Coronary artery (tissue), 2 donors: ENCODE measurements at places on chromosomes 1 and 21.

- no peak for DNase-seq
These were observed 65.9 kb downstream of the PIK3CD start for GRCh38 chr1:9717193-9718005.

DNA sequence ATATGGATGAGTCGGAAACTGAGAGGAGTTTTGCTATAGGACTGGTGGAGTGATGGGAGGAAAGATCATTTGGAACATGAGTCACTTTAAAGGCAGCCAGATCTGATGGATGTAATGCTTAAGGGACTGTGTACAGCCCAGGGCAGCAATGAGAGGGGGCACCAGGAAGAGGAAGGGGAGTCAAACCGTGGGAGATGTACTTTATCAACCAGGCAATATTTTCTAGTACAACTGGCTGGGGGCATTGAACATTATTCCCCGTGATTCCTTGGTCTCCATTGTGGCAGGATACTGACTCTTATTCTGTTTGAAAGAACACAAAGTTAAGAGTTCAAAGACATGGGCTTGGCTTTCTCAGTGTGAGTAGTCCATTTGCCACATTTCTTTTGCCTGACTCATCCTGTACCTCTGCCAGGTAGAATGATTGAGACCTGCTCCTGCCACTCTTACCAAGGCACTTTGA, 268.2 kb upstream of the NR5A2 start:
- DNase-seq: no peak

GRCh38 chr1:10601342-10602070, 126.8 kb downstream of the PEX14 start:
- no peak for DNase-seq

GRCh38 chr1:11482198-11482597, 3.2 kb downstream of the DISP3 start:
- DNase-seq: no peak

DNA sequence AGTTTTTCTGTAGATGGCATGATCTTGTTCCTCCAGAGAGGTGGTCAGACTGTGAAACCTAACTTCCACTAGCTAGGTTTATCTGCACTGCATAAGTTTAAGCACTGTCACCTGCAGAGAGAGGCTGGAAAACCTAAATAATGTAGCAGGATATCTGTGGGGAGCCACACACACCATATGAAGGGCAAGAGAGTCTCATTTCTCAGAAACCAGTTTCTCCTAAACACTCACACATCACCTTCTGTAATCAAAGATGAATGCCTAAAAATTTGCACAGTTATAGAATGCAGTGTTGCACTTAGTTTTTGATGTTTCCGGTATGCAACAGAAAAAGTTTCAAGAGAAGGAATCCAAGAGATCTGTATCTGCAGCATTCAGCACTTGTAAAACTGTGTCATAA, 654.6 kb downstream of the ADGRL2 start:
- no peak for DNase-seq

GRCh38 chr1:201016211-201016651, 7.3 kb downstream of the KIF21B start:
- no peak for DNase-seq

DNA sequence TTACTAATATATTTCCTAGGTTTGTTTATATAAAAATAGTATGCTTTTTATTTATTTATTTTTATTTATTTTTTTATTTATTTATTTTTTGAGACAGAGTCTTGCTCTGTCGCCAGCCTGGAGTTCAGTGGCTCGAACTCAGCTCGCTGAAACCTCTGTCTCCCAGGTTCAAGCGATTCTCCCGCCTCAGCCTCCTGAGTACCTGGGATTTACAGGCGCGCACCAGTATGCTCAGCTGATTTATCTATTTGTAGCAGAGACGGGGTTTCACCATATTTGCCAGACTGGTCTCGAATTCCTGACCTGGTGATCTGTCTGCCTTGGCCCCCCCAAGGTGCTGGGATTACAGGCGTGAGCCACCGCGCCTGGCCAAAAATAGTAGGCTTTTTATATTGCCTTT, 33.2 kb downstream of the BRINP3 start:
- DNase-seq: no peak

GRCh38 chr1:54461731-54462596, 55.8 kb upstream of the SSBP3 start:
- peak; percentile 62 for DNase-seq

DNA sequence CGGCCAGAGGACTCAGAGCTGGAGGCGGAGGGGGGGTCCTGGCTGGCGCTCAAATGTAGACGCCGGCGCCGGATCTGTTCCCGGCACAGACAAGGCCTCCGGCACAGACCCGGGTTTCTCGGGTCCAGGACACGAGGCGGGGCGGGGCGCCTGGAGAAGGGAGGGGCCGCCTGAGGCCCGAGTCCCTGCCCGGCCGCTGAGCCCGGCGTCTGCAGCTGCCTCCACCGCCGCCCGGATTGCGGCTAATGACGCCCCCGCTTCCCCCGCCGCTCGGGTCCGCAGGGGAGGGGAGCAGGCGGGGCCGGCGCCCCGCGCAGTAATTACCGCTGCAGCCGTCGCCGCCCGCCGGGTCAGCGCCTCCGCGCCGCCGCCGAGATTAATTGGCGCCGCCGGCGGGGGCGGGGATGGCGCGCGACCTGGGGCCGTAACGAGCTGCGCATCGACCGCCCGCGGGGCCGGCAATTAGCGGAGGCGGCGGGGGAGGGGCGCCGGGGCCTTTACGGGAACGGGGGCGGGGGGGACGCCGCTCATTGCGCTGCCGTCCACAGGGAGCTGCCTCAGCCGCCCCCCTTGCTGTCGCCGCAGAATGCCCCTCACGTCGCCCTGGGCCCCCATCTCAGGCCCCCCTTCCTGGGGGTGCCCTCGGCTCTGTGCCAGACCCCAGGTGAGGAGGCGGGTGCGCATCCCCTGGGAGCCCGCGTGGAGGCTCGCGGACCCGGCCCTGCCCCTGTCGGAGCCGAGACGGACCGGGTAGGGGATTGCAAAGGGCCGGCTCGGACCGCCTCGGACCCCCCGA, 17.3 kb downstream of the NOC2L start:
- peak; percentile 86 for DNase-seq

GRCh38 chr1:22791831-22792347, 81.2 kb downstream of the EPHB2 start:
- DNase-seq: no peak

GRCh38 chr1:185487936-185488335, 170.9 kb upstream of the IVNS1ABP start:
- DNase-seq: no peak

GRCh38 chr1:206558794-206559671, 51.7 kb downstream of the RASSF5 start:
- DNase-seq: no peak

DNA sequence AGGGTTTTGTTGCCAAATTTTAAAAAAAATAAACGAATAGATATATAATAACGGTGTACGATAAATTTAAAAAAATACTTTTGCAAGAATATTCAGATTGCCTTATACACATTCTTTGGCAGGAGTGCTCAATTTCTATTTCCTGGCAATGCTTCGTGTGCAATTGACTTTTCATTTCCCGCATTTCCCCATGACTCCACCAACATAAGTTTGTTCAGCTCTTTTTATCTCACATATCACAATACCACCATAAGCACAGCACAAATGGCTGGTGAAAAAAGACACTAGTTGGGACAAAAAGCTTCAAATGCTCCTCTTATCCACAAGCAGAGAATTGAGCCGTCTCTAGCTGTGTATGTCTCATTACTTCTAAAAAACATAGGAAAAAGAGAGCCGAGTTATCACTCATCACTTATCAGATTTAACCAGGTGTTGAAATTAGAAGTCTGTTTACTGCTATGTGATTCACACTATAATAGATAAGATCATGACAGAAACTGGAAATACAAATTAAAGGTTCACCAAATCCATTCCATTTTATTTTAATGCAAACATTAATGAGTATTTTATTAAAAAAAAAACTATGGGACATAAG, 28.9 kb upstream of the RGS1 start:
- no peak for DNase-seq

- DNase-seq: no peak
These were observed 90.5 kb downstream of the NMNAT2 start for GRCh38 chr1:183327434-183328290.

GRCh38 chr1:213136190-213136917, 85.3 kb downstream of the RPS6KC1 start:
- DNase-seq: no peak

DNA sequence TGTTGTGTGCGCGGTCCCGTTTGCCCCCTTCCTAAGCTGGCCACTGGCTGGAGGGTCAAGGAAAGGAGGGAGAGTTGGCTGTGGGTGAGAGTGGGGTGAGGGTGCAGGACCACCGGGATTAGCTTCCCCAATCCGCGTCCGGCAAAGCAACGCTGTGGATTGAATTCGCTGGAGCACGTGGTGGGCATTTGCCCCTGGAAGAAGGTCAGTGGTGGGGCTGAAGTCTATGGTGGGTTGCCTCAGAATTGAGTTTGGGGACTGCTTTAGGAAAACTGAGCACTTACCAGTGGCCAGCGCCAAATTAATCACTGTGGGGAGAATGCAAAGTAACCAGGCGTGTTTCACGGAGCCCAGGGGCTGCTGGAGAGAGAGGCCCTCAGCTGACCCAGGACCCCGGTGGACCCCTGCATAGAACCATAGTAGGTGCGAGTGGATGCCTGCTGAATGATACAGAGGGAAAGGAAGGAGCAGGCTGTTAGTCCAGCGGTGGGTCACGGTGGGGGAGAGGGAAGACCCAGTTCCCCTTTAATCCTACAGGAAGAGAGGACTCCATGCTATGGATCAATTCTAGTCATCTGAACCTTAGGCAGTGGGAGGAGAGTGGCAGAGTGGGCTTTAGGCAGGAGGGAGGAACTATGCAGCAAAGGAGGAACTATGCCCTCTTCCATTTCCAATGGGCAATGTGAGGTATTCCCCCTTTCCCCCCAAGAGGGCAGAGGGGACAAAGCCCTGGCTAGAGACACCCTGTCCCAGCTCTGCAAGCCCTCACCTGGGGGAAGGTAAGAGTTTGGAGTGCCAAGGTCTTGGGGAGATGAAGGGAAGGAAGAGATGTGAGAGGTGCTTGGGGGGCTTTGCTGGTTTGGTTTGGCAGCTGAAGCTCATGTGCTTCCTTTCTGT, 1.2 kb downstream of the TNFRSF8 start:
- no peak for DNase-seq

GRCh38 chr1:34762474-34763141, 3.1 kb downstream of the GJB4 start:
- DNase-seq: no peak

DNA sequence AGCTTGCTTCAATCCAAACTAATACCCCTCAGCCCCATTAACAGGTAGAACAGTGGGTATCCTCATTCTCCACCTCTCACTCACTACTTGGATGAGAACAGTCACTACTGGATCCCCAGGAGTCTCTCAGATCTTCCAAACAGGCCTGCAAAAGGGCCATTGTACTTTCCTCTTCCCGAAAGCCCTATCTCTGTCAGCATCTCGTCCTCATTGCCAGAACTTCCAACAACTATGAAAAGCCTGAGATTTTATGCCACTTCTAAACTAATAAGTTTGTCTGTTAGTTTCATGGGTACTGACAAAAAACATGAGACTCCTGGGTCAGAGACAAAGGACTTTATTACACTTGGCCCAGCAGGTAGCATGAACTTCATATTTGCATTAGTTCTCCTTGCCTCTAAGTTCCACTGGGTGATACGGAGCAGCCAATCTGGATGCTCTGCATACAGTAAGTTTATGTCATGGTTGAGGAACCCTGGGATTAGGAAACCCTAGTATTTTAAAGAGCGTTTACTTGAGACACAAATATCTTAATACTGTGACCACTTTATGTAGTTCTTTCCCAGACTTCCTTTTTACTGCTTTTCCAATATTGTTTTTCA, 38.1 kb downstream of the VANGL2 start:
- no peak for DNase-seq

- DNase-seq: no peak
These were observed 60.2 kb downstream of the NIBAN1 start for GRCh38 chr1:184914149-184914548.

GRCh38 chr1:17965515-17966100, 142.0 kb upstream of the IGSF21 start:
- no peak for DNase-seq

DNA sequence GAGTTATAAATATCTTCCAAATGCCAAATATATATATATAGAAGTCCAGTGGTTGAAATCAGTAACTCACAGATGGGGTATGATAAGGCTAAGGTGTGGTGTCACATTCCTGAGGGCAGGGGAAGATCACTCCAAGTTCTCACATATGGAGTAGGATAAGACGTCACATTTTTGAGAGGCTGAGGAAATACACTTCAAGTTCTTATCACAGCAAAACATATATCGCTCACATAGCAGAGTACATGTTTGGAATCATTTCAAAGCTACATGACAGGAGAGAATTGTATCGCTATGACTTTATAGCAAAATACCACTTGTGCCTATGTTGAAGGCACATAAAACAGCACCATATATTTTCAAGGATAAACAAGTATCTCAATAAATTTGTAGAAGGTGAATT, 55.1 kb downstream of the RBM11 start:
- DNase-seq: no peak

DNA sequence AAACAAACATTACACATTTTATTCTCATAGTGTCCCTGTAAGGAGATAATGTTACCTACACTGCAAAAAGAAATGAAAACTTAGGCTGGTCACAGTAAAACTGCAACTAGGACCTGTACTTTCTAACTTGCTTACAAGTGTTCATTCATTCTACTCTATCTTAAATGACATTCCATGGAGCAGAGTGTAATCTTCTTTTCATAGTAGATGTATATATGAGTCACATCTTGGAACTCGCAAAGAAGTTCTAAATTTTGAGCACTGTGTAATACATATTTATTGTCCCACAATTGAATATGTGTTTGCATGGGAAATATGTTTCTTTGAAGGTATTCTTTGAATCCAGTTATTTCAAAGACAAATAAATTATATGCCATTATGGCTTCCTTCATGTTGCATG, 1258.5 kb upstream of the ADGRL2 start:
- no peak for DNase-seq

- no peak for DNase-seq
These were observed 162.9 kb upstream of the HP1BP3 start for GRCh38 chr1:20949871-20950590.

GRCh38 chr1:25754470-25755181, 45.4 kb upstream of the SELENON start:
- DNase-seq: no peak

- no peak for DNase-seq
These were observed 10.0 kb upstream of the C1orf115 start for GRCh38 chr1:220680085-220680687.

GRCh38 chr21:45135868-45136267, 61.5 kb downstream of the ADARB1 start:
- no peak for DNase-seq

DNA sequence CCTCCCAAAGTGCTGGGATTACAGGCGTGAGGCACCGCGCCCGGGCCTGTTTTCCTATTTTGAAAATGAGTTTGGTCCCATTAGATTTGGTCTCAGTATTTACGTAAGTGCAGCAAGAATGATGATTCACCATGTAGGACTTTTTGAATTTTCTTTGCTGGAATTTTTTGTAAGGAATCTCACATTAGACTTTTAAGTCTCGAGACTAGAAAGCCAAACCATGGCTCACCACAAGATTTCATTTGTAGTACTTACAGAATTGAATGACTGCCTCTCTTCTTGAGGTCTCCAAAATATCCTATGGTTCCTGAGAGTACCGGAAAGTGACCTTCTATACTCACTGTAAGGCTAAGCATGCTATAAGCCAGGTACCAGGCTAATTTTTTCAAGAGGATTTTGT, 325 bp downstream of the OR14A2 start:
- DNase-seq: no peak
